Camera-type eye (tissue), 1 donor: ENCODE measurements at places on chromosomes 1 and 21. TPM values are rescaled to one million over a fixed set of nuclear protein-coding genes. Genes with fewer than 3 reads are reported as not detected.

Gene CNIH3
- total RNA-seq, result 4.1 TPM

Gene RCSD1
- total RNA-seq, result 10.9 TPM

Gene LDLRAD1
- total RNA-seq, result not detected

Gene ELAPOR1
- total RNA-seq, result 7.4 TPM

Gene UBE2U
- 0.33 TPM for total RNA-seq

Gene NCF2
- total RNA-seq, result 8.9 TPM

Gene PPM1J
- total RNA-seq, result 1.8 TPM

Gene LRRC71
- not detected for total RNA-seq

Gene OXCT2
- 0.66 TPM for total RNA-seq

Gene SLC25A33
- total RNA-seq, result 8.9 TPM

Gene CD1E
- not detected for total RNA-seq

Gene SEMA4A
- total RNA-seq, result 12.1 TPM

Gene RGS8
- 160 TPM for total RNA-seq

Gene GBP1
- 30.1 TPM for total RNA-seq

Gene C1orf21
- total RNA-seq, result 43.2 TPM

Gene NBPF6
- not detected for total RNA-seq

Gene NBPF14
- 41.9 TPM for total RNA-seq

Gene PRDM2
- total RNA-seq, result 42.0 TPM

Gene CHIA
- total RNA-seq, result not detected

Gene CELA2A
- not detected for total RNA-seq

Gene PTPN7
- 1.3 TPM for total RNA-seq

Gene RAB42
- 7.8 TPM for total RNA-seq

Gene LYPLA2
- 26.6 TPM for total RNA-seq

Gene LMX1A
- total RNA-seq, result 9.6 TPM

Gene PADI2
- total RNA-seq, result 24.0 TPM

Gene ASPM
- total RNA-seq, result 20.5 TPM

Gene TENT5C
- total RNA-seq, result 29.2 TPM

Gene DSCAM
- 11.8 TPM for total RNA-seq

Gene C1QC
- 18.2 TPM for total RNA-seq

Gene TP53BP2
- total RNA-seq, result 75.5 TPM

Gene RIPPLY3
- 0.60 TPM for total RNA-seq
